ENCODE measurements at places on chromosomes 13 and 19.
A peak's percentile ranks its signal among the peaks of the same experiment; 100 is the strongest.

- no peak for DNase-seq
Observed at GRCh38 chr13:68050761-68051160, 820.6 kb upstream of the PCDH9 start.

DNA sequence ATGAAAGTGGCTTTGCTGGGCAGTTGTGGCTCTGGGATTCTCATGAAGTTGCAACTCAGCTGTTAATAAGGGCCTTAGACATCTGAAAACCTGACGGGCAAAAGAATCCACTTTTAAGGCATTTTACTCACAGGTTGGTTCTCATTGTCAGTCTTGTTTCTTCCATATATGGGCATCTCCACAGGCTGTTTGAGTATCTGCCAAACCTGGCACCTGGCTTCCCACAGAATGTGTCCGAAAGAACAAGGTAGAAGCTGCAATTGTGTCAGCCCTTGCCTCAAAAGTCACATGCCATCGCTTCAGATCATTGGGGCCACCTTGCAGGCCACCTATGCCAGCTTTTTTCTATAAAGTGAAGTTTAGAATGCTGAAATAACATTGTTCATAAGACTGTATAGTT is 102.4 kb downstream of the KCTD12 start:
- DNase-seq: no peak

DNA sequence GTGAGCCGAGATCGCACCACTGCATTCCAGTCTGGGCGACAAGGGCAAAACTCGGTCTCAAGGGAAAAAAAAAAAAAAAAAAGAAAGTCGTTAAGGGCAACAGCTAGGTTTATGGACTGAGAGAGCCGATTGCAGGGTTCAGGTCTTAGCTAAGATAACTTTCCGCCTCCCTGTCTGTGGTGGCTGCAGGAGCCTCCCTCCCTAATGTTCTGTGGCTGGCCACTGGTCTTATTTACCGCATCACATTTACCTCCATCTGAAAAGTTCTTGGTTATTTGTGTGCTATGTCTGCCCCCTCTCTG is 722 bp upstream of the CRTC1 start:
- DNase-seq: no peak

DNA sequence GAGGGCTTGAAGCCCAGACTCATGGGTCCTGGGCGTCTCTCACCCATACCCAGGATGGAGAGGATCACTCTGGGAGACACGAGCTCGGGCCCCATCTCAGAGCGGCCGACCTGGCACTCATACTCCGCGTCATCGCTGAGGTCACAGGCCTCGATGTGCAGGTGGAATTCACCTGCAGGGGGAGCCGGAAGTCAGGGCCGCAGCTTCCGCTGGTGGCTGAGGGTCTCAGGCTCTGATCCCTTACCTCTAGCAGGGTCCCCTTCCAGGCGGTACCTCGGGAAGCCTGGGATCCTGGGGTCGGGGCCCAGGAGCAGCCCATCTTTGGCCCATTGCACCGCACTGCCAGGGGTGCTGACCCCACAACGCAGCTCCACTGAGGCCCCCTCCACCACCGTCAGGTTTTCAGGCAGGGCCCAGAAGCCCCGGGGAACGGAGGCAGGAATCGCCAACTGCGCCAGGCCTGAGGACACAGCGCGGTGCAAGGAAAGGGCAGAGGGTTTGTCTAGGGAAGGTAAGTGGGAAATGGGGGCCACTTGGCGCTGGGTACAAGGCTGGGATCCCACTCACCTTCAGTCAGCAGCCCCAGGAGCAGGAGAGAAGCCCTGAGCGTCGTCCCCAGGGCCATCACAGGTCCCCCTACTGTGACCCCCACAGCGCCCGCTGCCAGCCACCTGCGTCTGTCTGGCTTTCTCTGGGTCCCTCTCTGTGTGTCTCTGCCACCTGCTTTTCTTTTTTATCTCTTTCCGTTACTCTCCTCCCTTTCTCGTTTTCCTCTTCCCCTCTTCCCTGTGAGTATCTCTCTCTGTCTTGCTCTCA is 883 bp downstream of the NPHS1 start:
- DNase-seq: no peak

DNA sequence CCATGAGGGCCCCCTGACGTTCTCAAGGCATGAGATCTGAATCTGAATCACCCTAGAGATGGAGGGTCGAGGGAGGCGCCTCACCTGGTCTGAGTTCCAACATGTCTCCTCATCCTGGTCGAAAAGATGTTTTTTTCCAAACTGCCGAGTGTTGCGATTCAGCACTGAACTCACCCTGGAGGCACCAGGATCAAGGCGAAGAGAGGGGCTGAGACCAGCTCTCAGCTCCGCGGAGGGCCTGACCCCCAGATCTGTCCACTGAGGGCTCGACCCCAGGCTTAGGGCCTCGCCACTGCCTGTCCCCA is 555 bp downstream of the NR2C2AP start:
- DNase-seq: no peak

DNA sequence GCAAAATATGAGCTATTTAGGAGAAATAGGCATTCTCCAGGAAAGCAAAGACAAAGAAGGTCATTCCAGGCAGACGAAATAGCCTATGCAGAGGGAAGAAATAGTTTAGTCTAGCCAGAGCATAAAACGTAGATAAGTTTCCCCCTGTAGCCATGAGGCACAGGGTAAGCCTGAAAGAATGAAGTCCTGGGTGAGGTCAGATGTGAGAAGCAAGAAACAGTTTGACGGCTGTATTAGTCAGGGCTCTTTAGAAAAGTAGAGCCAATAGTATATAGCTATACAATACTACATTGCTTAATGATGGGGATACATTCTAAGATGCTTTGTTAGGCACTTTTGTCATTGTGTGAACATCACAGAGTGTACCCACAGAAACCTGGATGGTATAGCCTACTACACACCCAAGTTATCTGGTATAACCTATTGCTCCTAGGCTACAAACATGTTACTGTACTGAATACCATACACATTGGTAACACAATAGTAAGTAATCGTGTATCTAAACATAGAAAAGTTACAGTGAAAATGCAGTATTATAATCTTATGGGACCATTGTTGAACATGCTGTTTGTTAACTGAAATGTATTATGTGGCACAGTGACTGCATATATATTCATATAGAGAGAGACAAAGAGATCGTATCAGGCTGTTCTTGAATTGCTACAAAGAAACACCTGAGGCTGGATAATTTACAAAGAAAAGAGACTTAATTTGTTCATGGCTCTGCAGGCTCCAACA is 59.3 kb upstream of the WDFY2 start:
- DNase-seq: no peak

GRCh38 chr13:73222627-73223305 is 164.0 kb downstream of the KLF5 start:
- DNase-seq: no peak

- DNase-seq: no peak
Observed at GRCh38 chr13:35549481-35549880, 73.0 kb upstream of the MAB21L1 start.

DNA sequence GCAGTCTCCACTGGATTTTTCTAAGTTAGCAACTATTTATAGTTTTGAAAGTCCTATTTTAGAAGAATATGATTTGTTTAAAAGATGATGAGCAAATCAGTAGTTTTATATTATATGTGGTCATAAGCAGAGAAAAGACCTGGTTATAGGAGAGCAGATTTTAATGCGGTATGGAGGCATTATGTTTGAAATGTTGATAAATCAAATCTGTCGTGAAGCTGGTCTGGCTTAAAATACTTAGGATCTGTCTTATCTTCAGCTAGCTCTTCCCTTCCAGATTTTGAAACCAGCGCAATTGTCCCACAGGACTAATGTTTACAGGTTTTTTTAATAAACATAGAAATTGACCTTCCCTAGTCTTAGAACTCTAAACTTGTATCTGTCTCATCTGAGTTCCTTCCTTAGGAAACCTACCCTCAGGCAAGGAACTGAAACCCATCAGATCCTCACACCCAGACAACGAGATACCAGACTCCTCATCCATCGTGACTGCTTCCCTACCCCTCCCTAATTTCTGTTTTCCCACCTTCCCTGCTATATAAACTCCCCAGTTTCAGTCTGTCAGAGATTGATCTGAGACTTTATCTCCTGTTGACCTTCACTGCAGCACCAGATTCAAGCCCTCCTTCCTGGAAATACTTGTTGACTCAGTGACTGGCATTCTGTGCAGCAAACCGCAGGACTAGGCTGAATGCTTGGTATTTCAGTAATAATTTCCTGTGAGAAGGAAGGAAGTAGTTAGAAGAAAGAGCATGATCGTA is 37.8 kb upstream of the CXCL17 start:
- peak; percentile 32 for DNase-seq

DNA sequence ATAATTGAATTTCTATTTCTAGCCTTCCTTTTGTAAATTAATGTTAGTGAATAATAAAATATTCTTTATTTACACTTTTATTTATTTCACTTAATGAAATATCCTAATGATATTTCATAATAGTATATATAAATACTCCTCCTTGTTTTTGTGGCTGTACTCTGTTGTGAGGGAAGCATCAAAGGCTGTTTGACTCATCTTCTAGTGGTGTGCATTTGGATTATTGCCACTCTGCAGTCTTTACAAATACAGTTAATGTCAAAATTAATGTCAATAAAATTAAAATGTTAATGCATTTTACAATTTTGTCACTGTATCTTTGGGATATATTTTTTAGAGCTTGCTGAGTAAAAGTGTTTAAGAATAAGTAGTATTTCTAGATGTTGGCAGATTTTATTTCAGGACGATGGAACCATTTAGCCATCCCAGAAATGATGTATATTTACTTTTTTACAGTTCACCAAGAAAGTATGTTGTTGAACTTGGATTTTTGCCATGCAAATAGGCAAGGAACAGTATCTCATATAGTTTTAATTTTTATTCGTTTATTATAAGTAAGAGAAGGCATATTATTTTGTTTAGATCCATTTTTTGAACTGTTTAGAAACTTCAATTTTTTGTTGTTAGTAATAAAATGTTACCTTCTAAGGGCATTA is 281.2 kb upstream of the SLITRK6 start:
- no peak for DNase-seq

DNA sequence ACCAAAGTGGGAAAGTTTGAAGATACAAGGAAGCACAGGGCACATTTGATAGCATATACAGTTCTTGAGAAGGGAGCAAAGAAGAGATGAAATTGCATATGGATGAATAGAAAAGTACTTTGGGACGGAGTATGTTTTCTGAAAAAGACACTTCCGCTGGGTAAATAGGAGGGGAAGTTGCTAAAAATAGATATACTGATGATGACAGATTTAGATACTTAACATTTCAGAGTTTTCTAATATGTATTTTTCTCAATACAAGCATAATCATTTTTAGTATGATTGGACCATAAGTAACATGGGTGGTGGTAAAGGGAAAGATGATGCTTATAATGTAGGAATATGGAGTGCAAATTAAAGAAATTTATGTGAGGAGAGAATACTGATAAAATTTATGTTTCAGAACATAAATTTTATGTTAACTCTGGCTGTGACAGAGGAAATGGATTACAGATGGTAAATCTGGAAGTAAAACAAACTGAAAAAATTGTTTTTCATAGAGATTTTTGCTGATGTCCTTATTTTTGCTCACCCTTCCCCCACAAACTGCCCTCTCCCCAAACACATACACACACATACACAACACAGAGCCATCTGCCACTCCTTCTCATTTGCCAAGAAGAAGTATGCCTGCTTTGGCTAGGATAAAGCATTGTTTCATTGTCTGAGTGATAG is 583.9 kb upstream of the MIR17HG start:
- DNase-seq: no peak

- no peak for DNase-seq
Observed at GRCh38 chr19:55485439-55486011, 537 bp downstream of the NAT14 start.

GRCh38 chr13:99797691-99798090 is 173.9 kb downstream of the ZIC5 start:
- no peak for DNase-seq

DNA sequence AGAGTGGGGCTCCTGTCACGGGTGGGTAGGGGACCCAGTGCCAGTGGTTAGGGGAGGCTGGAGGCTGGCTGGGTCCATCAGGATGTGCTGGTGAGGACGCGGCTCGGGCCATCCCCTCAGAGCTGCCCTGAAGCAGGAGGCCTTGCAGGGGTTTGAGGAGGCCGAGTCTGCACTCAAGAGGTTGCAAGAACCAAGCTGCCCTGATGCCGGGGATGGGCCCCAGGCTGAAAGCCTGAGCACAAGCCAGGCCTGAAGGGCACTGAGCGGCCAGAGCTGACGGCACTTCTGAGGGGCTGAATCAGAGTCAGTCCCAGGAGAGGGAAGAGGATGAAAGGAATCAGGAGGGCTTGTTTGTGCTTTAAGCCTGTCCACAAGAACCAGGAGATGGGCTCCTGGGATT is 92.9 kb downstream of the RGCC start:
- no peak for DNase-seq

DNA sequence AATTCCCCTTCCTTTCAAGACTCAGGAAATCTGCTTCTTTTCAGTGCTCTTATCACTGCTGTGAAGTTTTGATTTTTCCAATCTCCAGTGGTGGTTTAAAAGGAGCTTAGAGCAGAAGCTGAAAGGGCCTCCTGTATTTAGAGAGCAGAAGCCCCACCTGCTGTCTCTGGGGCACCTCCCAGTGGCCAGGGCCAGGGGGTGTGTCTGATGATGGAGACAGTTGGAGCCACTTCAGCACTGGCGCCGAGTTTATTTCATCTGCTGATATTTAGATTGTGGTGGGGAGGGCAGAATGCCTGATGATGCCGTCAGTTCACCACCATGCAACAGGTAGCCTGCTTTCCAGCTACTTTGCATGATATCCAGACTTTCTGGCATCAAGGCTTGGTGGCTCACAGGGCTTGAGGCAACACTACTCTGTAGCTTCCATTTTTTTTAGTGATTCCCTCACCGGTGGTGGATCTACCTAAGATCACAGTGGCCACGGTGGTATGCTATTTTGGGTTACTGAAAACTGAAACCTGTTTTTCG is 371.9 kb downstream of the KCNRG start:
- peak; percentile 52 for DNase-seq

- DNase-seq: no peak
Observed at GRCh38 chr19:9130965-9131364, 4.2 kb upstream of the OR7G3 start.

GRCh38 chr19:16649734-16650133 is 10.2 kb downstream of the SMIM7 start:
- no peak for DNase-seq

- no peak for DNase-seq
Observed at GRCh38 chr19:53947624-53948023, 15.1 kb upstream of the CACNG8 start.

DNA sequence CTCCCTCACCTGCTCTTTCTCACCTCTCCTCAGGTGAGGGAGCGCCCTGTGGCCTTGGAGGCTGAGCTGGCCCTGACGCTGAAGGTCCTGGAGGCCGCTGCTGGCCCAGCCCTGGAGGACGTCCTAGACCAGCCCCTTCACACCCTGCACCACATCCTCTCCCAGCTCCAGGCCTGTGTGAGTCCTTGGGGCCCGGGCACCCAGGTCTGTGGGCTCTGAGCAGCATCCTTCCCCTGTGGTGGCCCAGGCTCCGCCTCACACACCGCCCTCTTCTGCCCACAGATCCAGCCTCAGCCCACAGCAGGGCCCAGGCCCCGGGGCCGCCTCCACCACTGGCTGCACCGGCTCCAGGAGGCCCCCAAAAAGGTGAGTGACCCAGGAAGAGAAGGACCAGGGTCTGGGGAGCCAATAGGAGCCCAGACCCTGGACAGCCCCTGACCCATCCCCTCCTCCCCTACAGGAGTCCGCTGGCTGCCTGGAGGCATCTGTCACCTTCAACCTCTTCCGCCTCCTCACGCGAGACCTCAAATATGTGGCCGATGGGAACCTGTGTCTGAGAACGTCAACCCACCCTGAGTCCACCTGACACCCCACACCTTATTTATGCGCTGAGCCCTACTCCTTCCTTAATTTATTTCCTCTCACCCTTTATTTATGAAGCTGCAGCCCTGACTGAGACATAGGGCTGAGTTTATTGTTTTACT is 1.9 kb downstream of the IFNL1 start:
- DNase-seq: peak; percentile 72

GRCh38 chr19:8311461-8312260 is 3.5 kb upstream of the CD320 start:
- DNase-seq: no peak
